Osteoblast (primary cell): ENCODE measurements at places on chromosomes 6 and 20. TPM values are rescaled to one million over a fixed set of nuclear protein-coding genes. Genes with fewer than 3 reads are reported as not detected.

- peak; percentile 89 for DNase-seq
- H3K27ac ChIP-seq = peak overlapping the region; percentile 24
- no peaks in the 10 kb centered on the region for H3K27me3 ChIP-seq
Measured at GRCh38 chr6:1767481-1768246, 157.9 kb downstream of the FOXC1 start.

- no peaks in the 10 kb centered on the region for H3K4me1 ChIP-seq
- H3K27me3 ChIP-seq = no peaks in the 10 kb centered on the region
- no peaks in the 10 kb centered on the region for H3K36me3 ChIP-seq
- no peak overlapping the region for H3K4me3 ChIP-seq
Measured at GRCh38 chr6:114157848-114158247, 185.0 kb downstream of the HS3ST5 start.

DNA sequence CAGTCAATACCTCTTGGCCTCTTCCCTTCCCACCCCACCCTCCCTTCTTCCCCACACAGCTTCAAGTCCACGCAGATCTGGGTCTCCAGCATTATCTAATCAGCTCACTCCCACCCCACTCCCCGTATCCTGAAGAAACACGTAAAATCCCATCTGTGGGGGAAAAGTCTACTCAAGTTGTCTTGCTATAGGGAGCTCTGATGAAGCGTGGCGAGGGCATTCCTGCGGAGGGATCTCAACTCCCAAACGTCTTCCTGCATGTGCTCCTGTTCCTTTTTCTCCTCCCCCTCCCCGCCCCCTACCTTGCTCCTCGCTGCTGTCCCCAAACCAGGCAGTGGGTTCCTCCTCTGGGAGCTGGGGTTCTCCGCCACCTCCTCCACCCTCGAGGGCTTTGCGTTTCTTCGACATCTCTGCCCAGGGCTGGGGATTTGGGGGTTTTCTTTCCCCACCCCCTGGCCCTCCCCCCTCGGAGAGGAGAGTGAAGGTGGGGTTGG, 181.8 kb downstream of the TBXT start:
- no peak overlapping the region for H3K27ac ChIP-seq
- H3K36me3 ChIP-seq = no peaks in the 10 kb centered on the region

GRCh38 chr6:33197431-33198048, 2.9 kb downstream of the RXRB start:
- H3K4me1 ChIP-seq = peaks cover 26% of the 10 kb centered on the region
- peaks cover 46% of the 10 kb centered on the region for H3K36me3 ChIP-seq
- H3K4me3 ChIP-seq = no peak overlapping the region
- peaks cover 5% of the 10 kb centered on the region for H3K27me3 ChIP-seq

- H3K4me3 ChIP-seq = peak overlapping the region; percentile 55
- peaks cover 14% of the 10 kb centered on the region for H3K4me1 ChIP-seq
- peak overlapping the region; percentile 96 for H3K27ac ChIP-seq
- peak; percentile 95 for DNase-seq
- no peaks in the 10 kb centered on the region for H3K27me3 ChIP-seq
Measured at GRCh38 chr6:85660181-85660611, 17.5 kb upstream of the SYNCRIP start.

DNA sequence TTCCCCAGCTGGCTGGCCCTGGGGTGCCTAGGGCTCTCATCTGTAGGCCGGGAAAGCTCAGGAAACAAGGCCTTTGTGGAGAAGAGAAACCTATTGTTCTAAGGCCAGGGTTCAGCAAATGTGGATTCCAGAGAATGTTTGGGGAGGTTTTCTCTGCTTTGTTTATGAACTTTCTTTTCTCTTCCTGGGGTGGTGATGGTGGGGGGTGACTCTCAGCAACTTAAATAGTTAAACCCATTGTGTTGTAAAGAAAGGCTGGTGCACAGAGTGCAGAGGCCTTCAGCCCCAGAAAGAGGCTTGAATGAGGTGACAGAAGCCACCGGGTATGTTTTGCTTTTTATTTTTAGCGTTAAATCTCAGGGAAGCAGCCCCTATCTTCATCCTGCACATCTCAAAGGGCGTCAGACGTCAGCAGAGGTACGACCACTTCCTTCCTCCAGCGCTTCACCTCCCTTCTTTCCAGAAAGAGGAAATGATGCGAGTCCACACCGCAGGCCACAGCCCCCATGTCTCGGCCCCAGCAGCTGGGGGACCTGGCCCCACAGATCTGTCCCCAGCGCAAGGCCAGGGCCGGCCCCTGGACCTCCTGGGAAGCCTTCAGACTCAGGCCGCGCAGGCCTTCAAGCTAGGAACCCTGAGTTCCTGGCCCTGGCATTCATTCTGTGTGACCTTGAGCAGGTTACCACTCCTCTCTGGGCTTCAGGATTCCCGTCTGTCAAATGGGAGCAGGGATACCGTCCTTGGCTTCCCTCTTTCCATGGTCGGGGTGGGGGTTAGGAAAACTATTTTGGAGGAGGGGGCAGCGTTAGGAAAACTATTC, 605 bp upstream of the PPP1R16B start:
- peak overlapping the region; percentile 54 for H3K4me3 ChIP-seq
- H3K4me1 ChIP-seq = no peaks in the 10 kb centered on the region
- H3K36me3 ChIP-seq = no peaks in the 10 kb centered on the region

DNA sequence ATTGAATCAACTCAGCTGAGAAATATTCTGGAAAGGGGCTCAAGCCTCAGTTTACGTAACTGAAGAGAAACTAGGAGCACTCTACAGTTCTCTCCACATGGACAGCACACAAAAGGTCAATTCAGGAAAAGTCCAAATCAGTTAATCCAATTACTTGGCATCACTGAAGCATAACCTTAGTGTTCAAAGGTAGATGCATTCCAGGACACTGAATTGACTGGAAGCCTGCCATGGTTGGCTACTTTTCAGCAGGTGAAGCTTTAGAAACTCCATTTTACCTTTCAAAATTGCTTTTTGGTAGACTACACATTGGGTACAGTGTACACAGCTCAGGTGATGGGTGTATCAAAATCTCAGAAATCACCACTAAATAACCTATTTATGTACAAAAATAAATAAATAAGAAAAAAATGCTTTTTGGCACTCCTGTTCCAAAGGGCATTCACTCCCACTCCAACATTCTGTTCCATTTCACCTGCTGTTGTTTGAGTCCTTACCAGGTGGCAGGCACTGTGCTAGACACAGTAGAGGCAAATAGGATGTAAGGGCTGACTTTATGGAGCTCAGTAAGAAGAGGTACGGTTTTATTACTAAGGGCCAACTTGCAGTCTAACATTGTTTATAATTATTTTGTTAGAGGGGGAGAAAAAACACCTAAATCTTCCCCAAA, 153.4 kb downstream of the FAXC start:
- no peak overlapping the region for H3K4me3 ChIP-seq
- no peak overlapping the region for H3K27ac ChIP-seq
- no peaks in the 10 kb centered on the region for H3K27me3 ChIP-seq
- no peaks in the 10 kb centered on the region for H3K4me1 ChIP-seq

- no peaks in the 10 kb centered on the region for H3K36me3 ChIP-seq
- H3K4me1 ChIP-seq = no peaks in the 10 kb centered on the region
- H3K27me3 ChIP-seq = peaks cover 21% of the 10 kb centered on the region
- DNase-seq = no peak
- no peak overlapping the region for H3K4me3 ChIP-seq
Measured at GRCh38 chr6:137673603-137674002, 179.4 kb upstream of the OLIG3 start.

- H3K4me3 ChIP-seq = no peak overlapping the region
- no peak overlapping the region for H3K27ac ChIP-seq
- H3K27me3 ChIP-seq = peaks cover 22% of the 10 kb centered on the region
- peaks cover 14% of the 10 kb centered on the region for H3K4me1 ChIP-seq
Measured at GRCh38 chr6:5994234-5994998, 12.3 kb downstream of the NRN1 start.

DNA sequence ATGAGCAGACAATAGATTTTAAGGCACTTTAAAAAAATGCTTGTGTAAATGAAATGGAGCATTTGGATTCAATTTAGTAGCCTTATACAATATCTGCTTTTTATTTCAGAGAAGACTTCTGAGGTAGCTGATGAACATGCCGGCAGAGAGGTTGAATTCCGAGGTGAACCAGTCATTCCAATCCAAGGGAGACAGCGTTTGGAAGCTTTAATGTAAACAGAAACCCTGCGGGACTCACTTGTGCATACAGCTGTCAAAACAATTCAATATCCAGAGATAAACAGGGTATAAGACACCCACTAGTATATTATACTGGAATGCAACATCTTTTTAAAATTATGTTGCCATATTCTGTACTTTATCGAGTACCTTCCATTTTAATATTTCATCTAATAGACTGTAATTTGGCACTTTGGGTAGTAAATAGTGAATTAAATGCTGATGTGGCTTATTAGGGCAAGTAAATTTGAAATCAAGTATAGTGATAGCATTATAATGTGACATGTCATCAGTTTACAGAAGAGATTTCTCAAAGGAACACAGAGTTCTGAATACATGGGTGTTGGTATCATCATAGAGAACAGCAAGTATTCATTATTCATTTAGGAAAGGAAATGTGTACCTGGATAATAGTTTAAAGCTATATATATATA, 347.7 kb downstream of the PRKN start:
- no peaks in the 10 kb centered on the region for H3K4me1 ChIP-seq
- H3K36me3 ChIP-seq = no peaks in the 10 kb centered on the region
- H3K27me3 ChIP-seq = no peaks in the 10 kb centered on the region
- no peak overlapping the region for H3K27ac ChIP-seq
- DNase-seq = no peak

- H3K27me3 ChIP-seq = peaks cover 93% of the 10 kb centered on the region
- peak overlapping the region; percentile 55 for H3K4me3 ChIP-seq
- H3K4me1 ChIP-seq = peaks cover 11% of the 10 kb centered on the region
- peak; percentile 83 for DNase-seq
Measured at GRCh38 chr20:25076731-25077609, 5.0 kb downstream of the VSX1 start.

- no peak overlapping the region for H3K4me3 ChIP-seq
- no peaks in the 10 kb centered on the region for H3K4me1 ChIP-seq
- H3K36me3 ChIP-seq = no peaks in the 10 kb centered on the region
- no peak for DNase-seq
- H3K27ac ChIP-seq = no peak overlapping the region
Measured at GRCh38 chr6:167739721-167740475, 86.8 kb upstream of the AFDN start.

DNA sequence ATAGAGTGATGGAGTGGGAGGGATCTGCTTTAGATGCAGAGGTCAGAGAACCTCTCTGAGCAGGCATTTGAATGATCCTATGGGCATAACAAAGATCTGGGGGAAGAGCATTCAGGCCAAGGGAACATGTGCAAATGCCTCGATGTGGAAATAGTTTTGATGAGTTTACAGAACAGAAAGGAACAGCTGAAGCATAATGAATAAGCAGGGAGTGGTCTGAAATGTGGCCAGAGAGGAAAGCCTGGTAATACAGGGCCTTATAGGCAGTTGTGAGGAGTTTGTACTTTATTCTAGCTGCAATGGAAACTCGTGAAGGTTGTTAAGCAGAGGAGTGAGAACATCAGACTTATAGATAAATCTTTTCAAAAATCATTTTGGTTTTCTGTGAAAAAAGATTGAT, 33.0 kb upstream of the ME1 start:
- H3K27ac ChIP-seq = no peak overlapping the region
- no peaks in the 10 kb centered on the region for H3K36me3 ChIP-seq
- no peak for DNase-seq
- H3K4me3 ChIP-seq = no peak overlapping the region
- H3K27me3 ChIP-seq = no peaks in the 10 kb centered on the region

PNPLA1 gene
- total RNA-seq = under 0.01 TPM in 1 of 2 replicates, not detected in the other

SLC32A1 gene
- not detected in 2 replicates for total RNA-seq

HM13 gene
- total RNA-seq = 85.8 and 91.1 TPM in 2 replicates

HLA-DOB gene
- total RNA-seq = 0.36 TPM in 1 of 2 replicates, not detected in the other
